ENCODE measurements at places on chromosomes 16 and 17. TPM values are rescaled to one million over a fixed set of nuclear protein-coding genes. Genes with fewer than 3 reads are reported as not detected.

DNA sequence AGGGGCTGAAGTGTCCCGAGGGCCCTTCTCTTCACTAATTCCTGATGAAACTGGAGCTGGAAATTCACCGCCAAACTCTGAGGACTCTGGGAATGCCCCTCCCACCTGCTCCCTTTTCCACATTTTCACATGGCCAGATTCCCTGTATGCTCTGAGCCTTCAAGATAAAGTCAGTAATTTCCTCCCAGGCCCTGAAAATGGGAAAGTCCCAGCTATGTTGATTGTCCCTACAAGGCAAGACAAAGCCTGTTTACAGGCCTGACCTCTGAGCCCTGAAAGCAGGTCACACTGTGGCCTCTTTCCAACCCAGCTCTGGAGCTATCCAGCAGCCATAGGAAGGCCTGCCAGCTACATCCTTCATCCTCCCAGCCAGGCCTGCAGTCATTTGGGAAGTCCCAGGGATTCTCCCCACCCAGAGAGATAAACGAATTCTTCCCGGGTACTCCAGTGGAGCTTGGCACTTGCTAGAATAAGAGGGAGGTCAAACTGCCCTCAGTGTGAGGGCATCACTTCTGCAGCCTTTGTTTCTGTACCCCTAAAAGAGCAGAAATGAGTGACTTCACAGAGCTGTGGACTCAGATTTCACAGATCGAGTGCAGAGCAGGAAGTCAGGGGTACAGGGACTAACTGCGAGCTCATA is 19.6 kb upstream of the CCL2 start:
- DNase-seq = peak; percentile 93

DNA sequence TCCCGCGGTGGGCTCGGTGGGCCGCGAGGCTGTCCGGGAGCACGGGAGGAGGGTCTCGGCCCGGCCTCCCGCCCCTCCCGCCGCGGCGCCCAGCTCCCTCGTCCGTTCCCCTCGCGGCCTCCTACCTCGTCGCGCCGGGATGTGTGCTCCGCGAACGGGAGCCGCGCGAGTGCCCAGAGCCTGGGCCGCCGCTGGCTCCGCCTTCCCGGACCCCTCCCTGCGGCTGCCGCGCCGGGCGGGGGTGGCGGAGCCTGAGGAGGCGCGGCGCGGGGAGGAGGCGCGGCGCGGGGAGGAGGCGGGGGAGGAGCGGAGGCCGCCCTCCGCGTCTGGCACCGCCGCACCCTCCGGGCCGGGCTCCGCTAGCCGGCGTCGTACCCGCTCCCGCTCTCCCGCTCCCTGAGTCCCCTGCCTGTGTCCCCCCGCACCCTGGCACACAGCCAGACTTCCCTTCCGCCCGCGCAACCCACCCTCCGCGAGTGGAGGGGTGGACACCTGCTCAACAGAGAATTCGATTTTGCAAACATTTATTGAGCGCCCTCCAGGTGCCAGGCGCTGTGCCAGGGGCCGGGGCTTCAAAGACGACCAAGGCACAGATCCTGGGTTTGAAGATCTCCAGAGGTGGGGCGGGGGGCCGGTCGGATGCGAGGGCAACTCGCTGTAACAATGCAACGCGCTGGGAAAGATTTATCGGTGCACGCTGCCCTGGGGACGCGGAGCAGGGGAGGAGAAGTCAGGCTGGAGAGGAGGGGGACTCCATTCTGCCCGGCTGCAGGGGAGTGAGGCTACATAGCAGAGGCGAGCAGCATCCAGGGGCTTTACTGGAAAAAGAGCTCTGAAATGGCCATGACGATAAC is at the start of gene MPP3:
TSS of gene MPP3 (minus strand) at position 171 of the 854 bp plus-strand sequence. CDS start 1,240 bp downstream, outside the sequence.
- no peak for DNase-seq

CLDN7 gene
- total RNA-seq = 26.8 TPM

DNA sequence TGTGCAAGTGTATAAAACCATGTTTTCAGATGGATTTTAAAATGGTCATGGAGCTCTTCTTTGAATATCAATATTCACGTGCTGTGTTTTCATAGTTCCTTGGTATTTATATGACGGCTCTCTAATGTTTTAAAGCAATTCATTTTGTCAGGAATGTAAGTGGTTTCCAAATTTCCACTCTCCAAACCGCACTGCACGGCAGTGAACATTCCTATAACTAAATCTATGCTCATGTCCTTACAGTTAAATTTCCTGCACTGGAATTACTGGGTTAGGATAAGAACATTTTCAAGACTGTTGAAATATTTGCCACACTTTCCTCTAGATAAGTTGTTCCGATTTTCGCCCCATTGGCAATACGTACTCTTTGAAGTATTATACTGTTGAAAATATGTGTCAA is 398.9 kb downstream of the PMP22 start:
- DNase-seq = no peak

SEZ6L2 gene
- total RNA-seq = 0.53 TPM

DNA sequence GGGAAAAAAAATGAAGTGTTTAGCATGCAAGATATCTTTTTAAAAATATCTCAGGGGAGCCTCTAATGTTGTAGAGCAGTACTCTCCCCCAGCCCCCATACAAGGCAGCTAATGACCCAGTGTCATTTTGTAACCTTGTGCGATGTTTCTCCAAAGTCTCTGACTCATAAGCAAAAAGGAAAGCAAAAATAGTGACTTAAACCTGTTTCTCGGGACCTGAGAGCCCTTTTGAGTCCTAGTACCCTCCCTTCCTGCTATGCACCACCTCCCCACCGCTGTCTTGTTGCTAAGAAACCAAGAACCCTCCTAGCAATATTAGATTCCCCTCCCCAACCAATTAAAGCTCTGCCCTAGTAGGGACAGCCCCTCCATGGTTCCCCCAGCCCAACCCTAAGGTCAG is 2.8 kb downstream of the MYCBPAP start:
- DNase-seq = no peak

MYL11 gene
- not detected for total RNA-seq

GRCh38 chr16:11676799-11677198 is 8.5 kb downstream of the SNN start:
- DNase-seq = no peak

DNA sequence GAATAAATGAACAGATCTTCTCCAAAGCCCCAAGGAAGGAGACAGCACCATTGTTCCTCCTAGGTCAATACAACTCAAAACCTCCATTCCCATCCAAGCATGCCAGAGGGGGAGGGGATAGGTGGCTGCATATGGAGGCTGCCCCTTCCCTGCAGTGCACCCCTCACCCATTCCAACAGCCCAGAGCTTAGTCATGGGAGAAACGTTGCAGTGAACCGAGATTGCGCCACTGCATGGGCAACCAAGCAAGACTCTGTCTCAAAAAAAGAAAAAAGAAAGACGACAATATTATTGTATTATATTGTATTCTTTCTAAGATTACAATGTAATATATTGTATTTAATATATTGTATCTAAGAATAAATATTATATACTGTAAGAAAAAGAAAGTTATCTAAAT is 36.4 kb upstream of the CD300E start:
- DNase-seq = no peak

P3H4 gene
- total RNA-seq = 59.4 TPM

DNA sequence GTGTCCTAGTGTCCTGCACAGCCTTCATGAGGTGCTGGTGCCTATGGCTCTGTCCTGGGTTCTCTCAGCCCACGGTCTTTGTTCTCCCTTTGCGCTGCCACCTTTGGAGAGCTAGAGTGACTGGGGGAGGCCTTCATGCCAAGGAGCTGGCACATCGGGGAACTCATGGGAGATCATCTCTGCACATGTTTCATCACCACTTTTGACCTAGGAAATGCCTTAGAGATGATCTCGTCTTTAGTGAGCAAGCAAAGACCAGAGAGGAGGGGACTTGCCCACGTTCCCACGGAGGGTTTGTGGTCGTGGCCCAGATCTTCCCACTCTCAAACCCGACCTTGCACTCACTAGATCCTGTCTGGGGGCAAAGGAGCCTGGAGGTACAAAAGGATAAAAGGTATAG is 23.5 kb downstream of the TBX4 start:
- DNase-seq = no peak

- DNase-seq = no peak
Observed at GRCh38 chr17:16910341-16910740, 61.6 kb downstream of the TNFRSF13B start.
